H54 (cell line): ENCODE measurements at places on chromosomes 4 and X.

DNA sequence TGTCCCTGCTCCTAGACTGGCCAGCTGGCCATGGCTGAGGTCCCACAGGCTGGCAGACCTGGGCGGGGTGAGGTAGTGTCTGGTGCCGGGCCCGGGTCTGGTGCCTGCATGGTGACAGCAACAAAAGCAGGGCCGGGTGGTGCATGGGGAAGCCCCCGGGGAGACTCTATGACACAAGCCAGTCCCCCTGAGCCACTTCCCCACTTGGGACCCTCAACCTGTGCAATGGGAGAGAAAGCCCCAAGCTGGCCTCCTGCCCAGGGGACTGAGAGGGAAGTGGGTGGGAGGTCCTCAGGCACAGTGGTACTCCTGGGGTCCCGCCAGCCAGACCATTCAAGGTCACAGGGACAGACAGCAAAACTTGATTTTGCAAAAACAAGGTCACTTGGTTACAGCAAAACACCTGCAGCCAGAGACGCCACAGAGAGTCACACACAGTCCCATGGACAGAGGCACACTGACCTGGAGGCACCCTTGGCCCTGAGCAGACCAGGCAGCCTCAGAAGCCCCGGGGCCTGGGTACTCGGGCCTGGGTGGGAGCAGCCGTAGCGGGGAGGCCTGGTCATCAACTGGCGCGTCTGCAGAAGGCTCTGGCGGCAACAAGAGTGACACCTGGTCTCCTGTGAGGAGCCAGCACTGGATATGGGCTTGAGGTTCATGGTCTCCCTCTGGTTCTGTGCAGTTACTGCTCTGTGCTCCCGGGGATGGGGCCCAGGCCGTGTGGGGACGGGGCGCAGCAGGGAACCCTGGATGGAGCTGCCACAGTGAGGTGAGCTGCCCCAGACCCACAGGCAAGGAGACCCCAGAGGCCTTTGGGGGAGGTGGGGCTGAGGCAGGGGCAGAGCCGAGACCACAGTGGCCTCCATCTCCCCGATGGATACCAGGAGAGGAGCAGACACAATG, 60.6 kb downstream of the HTRA3 start:
- DNase-seq, result no peak

DNA sequence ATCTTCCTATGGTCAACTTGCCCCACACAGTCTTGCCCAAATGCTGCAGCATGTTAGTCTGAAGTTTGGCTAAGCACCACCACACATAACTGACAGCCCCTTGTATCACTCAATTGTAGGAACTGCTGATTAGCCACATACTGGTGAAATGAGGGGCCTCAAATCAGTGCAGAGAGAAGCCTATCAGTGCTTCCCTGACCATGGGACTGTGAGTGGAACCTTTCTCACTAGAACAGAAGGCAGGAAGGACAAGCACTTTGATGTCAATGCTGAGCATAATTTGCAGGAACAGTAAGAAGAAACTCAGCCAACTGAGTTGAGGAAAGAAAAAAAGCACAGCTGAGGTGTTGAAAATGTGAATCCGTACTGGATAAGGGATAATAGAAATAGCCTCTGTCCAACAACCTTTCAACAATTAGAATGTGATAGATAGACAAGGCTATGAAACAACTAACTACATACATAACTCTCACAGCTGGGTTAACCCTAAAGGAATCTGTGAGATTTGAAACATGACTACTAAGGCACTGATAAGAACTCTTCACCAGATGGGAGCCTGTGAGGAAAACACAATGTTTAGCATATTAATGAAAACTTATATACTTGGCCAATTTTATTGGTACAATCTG, 136.6 kb upstream of the SH3RF1 start:
- DNase-seq, result no peak

GRCh38 chr4:82851885-82852750, 38.8 kb downstream of the SEC31A start:
- no peak for DNase-seq

DNA sequence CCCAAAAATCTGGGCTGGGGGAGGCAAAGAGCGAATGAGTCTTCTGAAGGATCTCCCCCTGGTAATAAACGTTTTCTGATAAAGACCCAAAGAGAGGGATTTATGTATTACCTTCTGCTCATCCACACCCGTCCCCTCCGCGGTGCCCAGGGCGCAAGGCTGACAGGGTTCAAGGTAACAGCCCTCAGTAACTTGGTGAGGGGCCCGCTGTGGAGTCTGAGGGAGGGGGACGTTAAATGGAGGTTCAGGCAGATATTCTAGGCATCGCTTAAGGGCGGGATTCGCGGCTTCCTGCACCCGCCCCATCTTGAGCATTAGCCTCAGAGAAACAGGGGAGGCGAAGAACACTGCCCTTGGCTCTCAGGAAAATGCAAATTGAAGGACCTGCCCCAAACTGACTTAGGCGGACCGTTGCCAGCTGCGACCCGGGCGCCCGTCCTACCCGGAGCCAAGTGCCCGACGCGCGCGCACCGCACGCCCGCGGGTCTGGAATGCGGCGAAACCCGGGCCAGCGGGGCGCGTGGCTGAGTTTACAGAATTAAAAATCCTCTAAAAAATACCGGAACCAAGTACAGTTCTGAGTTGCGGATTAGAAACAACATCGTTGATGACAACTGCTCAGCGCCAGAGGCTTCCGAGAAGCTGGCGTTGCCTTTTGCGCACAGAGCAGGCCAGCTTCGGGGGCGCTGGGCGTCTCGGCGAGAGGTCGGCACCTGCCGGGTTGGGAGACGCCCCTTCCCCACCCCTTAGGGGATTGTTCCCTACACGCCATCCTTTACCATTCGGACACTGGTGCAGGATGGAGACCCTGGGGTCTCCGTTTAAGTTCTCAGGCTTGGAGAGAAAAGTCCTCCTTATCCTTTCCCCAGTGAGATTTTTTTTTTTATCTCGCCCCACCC, 2.8 kb downstream of the HELT start:
- DNase-seq, result no peak

DNA sequence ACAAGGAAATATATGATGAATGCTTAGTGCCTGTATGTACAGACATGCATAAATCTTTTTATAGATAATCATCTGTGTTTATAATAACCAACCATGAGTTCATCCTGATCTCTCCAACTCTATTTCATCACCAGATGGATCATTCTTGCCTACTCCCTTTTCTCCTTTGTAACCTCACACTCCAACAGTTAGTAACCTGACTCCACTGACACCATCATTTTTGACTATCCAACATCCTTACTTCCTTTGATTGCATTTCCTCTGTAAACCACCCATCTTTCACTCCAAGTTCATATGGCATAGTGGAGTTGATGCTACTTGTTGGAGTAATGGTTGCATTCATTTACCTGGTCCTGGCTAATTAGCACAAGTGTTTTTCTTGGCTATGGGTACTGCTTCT, 170.6 kb downstream of the ZNF330 start:
- DNase-seq, result no peak

- DNase-seq, result no peak
These were observed 31.3 kb upstream of the CLDN24 start for GRCh38 chr4:183353557-183353956.

- DNase-seq, result no peak
These were observed 705.9 kb downstream of the FSTL5 start for GRCh38 chr4:161457906-161458305.

DNA sequence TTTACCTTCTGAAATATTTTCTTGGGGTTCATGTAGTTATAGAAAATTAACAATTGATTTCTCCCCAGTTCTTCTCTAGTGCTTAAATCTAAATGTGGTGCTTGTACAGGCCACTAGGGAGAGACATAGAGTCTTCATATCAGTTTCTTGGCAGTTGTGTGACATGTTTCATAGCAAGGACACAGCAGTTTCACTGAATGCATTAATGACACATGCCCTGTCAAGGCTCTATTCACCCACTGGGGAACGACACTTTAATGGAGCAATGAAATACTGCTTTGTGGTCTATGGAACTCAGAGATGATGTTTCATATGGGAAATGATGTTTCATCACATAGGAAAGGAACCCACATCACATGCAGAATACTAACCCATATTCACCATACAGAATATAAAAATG, 2.8 kb downstream of the VEGFC start:
- DNase-seq, result peak; percentile 68

DNA sequence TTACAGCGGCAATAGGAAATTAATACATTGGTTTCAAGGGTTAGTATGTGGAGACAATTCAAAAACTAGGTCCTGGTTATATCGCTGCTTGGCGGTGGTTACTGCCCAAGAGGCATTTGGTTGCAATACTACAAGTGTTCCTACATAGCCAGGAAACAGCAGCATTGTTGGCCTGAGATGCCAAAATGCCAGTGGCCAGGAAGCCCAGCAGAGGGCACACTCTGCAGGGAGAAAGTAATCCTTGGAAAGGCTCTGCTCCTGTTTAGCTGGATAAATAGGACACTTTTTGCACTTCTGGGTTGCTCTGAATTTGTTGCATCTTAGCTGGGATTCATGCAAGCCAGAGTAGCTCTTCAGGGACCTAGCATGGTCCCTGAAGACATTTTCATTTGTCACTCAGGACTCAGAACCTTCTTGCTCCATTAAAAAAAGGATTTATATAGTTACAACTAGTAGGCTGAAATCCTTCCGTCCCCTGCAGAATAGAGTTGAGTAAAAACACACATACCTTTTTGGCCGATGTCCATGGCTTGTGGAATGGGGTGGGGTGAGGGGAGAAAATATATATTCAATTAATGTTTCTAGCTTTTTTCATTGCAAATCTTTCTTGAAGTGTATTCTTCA, 8.1 kb upstream of the GPR119 start:
- peak; percentile 40 for DNase-seq

DNA sequence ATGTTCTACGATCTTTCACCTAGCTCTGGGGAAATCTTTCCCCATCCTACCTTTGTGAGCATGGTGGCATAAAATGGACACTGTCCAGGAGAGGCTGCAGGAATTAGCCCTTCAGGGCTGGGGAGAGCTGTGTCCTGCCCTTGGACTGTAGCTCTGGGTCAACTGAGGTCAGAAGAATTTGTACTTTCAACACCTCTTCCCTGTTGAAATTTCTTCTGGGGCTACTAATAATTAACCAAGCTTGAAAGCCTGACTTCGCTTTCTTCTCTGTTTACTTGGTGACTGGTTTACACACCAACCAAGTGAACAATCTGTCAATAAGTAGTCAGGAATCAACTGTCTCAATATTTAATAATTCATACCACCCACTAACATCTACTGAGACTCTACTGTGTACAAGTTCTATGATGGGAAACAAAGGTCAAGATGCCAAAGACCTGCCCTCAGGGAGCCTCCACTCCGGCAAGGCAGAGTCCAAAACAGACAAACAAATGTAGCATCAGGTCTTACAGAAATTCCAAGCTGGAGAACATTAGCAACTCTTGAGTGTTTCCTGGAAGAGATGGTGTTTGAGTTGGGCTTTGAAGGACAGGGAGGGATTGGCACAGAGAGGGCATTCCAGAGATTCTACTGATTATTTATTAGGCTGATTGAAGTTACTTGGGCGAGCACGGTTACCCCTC, 113.1 kb downstream of the ENPP6 start:
- DNase-seq, result no peak

DNA sequence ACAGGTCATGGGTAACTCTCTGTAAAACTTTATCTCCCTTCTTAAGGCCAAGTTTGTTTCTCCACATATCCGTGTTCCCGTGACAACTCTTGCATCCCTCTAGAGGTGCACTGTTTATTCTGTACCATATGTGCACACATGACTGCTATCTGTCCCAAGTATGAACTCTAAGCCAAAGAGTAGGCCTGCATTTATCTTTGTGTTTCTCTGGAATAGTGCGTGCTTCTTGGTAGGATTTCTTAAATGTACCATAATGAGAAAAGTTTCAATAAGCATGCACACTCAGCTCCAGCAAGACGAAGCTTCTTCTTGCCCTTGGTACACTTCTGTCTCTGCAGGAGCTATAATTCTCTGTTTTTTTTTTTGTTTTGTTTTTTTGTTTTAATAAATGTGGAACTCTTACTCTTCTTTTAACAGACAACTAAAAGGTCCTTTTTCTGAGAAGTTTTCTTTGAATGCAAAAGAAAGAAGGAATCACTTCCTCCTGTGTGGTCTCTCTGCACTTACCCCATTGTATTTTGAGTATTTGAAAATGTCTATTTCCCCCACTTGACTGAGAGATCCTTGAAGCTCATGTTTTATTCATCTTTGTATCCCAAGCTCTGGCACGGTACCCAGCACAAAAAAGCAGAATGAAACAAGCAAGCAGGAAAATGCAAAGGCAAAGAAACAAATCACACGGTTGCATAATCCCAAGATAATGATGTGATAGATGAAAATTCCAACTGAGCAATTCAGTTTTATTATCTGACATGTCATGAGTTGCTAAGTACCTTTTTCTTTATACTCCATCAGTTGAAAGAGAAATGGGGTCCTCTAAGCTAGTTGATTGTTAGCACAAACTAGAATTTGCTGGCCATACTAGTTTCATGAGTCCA, 521.9 kb upstream of the BOD1L1 start:
- no peak for DNase-seq

DNA sequence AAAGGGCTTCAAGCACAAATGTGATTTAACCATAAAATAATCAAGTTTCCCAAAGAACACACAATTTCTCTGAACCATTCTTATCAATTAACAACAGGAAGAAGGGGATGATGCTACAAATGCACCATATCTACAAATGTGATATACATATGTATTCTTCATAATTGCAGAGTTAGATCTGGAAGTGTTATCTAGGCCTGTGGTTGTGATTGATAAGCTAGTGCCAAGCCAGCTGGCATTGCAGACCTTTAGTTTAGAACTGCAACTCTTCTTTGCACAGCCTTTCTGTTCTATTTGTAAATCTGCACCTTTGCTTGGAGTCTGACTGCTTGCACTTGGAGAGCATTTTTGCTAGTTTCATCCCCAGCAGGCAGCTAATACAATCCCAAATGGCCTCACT, 145.5 kb upstream of the NPY2R start:
- no peak for DNase-seq
